ENCODE measurements at places on chromosomes 5 and 9.

GRCh38 chr5:34624691-34625090 lies 31.4 kb upstream of the RAI14 start:
- DNase-seq: no peak

- no peak for DNase-seq
These were observed 813.4 kb downstream of the TLE1 start for GRCh38 chr9:80875947-80876346.

- DNase-seq: no peak
These were observed 639.0 kb upstream of the ACO1 start for GRCh38 chr9:31745468-31745867.

DNA sequence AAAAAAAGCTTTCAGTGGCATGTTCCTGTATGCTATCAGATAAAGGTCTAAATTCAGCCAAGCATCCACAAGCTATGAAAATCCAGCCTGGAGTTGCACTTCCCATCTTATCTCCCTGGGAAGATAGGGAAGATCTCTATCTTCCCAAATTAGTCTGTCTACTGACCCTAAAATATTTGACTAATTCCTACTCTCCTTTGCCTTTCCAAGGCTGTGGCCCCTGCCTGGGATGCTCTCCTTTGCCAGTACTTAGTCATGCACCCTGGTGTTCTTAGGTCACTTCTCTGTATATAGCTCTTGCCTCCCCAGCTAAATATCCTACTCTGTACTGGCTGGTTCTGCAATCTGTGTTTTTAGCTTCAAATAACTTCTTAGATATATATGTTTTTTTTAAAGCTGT lies 44.0 kb upstream of the PLPP1 start:
- no peak for DNase-seq

- no peak for DNase-seq
These were observed 5.4 kb downstream of the GOLM1 start for GRCh38 chr9:86093788-86094555.

DNA sequence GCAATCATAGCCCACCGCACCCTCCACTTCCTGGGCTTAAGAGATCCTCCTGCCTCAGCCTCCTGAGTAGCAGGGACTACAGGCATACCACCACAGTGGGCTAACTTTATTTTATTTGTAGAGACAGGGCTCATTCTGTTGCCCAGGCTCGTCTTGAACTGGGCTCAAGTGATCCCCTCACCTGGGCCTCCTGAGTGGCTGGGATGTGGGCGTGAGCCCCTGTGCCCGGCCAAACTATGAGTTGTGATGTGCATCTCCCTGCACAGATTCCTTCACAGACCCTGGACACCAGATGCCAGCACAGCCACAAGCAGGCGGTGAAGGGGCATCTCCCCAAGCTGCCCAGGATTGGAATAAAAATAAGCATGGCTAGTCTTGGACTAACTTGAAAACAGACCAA lies 244.9 kb upstream of the IRX1 start:
- no peak for DNase-seq

Data from activated effector memory CD4-positive, alpha-beta T cell treated with anti-CD3 and anti-CD28 coated beads, Interleukin-2, amount 50 U/mL, for 16 hours (primary cell).